ENCODE measurements at places on chromosomes 1 and 21.

GRCh38 chr1:1626207-1627141 is 5.5 kb upstream of the MMP23B start:
- no peak for DNase-seq

- no peak for DNase-seq
Observed at GRCh38 chr21:16323596-16323995, 593.8 kb downstream of the USP25 start.

DNA sequence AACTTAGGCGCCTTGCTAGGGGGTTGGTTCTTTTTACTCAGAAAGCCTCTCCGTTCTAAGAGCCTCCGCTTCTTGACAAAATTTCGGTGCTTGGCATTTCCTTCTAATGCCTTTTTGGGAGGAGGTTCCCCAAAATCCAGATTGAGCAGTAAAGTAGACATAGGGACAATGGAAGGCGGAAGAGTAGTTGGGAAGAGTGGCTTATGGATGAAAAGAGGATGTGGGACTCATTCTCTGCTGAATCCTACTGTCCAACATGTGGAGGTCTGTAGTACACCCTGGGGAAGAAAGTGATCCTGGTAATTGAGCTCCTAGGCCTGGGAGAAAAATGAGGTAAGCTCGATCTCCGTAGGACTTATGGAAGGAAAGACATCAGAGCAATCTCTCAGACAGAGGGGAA is 777 bp upstream of the METTL25B start:
- DNase-seq, result no peak

DNA sequence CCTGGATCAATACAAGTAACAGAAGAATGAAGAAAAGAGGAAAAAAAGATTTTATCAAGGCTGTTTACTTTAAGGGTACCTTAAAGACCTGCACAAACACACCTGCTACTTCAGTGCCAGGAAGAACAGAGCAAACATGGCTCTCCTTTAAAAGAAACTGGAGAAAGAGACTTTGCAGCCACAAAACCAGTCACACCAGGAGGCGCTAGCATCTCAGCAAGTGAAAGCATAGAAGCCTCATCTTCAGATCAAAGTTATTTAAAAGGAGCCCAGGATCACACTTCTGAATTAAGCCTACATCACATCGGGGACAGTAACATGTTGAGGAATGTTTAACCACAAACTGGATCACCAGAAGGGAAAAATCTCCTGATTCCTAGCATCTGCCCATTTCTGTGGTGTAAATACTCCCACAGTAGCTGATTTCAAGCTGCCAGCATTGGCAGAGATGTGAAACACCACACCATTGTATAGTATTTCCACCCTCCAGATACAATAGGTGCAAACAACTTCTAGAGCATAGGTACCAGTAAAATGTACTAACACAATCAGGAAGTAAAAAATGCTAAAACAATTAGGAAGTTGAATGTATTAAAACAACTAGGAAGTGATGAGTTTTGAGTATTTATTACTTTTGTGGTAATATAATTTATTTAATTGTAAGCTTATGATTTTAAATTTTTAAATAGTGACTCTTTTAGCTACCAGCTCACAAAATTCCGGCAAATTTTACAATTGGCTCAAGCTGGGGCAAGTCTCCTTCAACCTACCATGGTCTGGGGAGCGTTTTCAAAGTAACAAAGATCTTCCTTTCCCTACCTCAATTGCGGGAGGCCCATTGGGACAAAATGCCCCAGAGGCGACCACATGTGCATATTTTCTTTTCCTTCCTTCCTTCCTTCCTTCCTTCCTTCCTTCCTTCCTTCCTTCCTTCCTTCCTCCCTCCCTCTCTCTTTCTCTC is 105.3 kb upstream of the CLDN14 start:
- no peak for DNase-seq

DNA sequence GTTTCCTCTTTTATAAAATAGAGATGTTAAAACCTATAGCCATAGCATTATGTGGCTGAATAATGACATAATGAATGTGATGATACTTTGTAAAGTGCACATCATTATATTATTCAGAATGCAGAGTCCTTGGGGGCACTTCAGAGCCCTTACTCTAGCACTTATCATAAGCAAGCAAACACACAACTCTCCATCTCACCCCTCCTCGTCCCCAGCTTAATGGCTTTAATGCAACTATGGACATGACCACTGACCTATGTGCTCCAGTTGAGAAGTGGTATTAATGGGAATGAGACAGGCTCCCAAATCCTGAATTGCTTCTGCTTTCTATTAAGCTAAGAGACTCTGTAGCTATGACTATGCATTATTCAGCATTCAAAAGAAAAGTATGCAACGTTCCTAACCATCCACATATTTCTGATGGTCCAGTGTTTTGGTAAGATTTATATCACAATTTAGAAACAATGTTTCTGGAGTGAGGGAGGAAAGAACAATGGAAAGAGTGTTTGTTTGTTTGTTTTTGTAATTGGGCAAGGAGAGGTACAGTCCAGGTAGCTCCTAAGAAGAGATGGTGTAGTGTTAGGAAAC is 194.0 kb upstream of the PLXNA2 start:
- no peak for DNase-seq

DNA sequence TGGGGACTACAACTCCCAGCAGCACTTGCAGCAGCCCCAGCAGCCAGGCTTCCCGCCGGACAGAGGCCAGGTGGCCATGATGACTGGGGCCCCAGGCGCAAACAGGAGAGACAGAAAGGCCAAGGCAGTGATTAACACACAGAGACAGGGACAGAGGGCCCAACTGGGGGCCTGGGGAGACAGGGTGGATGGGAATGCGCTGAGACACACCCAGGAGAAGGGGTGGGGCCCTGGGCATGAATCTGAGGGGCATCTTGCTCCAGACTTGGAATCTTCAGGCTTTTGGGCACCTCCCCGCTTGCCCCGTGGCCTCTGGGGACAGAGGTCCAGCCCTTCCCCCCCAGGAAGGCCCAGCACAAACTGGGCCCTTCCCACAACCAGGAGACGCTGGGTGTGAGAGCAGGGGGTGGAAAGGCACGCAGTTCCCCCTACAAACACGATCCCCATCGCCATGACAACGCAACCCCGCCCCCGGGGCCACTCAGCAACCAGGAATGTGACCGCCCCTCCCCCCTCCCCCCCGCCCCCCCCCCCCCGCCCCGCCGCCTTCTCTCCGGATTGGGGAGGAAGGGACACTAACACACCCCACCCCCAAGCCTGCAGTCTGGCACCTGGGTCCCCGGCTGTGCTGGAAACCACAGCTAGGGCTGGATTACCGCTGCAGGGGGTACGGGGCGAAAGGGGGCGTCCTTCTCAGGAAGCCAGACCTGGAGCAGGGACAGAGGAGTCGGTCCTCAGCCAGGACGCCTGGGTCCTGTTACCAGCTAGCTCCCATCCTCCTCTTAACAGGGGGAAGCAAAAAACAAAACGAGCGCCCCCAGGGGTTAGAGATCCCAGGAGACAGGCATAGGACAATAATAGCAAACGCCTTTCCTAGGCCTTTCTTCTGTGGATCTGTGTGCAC is 4.5 kb downstream of the HDGF start:
- DNase-seq, result no peak

DNA sequence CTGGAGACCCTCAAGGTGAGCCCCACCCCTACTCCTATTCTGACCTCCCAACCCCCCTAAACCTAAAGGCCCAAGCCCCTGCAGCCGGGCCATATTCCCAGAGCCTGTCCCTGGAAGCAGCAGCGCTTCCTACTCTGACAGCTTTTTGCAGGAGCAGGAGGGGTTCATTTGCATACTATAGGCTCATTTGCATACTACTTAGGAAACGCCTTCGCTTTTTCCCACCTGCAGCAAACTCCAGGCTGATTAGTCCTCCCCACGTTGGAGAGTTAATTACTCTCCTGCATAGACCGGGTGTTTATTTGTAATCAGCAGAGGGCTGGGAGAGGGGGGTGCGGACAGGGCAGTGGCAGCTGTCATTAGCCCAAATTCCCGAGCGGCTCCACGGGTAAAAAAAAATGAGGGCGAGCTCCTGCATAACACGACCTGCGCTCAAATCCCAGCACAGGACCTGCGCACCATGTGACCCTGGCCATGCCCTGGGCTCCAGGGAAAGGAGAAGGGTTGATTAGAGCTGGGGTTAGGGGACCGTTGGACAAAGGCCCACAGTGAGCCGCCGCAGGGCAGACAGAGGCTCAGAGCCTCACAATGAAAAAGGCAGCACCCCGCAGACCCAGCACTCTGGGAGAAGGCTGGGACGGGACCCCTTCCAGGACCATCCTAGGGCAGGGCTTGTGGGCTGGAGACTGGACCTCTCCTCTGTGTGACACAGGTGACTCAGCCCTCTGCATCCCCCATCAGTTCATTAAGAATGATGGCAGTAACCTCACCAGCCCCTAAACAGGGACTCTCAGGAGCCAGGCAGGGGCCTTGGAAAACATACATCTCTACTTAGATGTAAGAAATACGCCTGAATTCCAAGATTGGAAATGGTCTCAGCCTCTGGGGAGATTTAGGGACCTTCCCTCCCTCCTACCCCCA is 9.9 kb upstream of the C1QA start:
- no peak for DNase-seq

GRCh38 chr1:70376196-70376595 is 21.7 kb upstream of the ANKRD13C start:
- DNase-seq, result no peak

DNA sequence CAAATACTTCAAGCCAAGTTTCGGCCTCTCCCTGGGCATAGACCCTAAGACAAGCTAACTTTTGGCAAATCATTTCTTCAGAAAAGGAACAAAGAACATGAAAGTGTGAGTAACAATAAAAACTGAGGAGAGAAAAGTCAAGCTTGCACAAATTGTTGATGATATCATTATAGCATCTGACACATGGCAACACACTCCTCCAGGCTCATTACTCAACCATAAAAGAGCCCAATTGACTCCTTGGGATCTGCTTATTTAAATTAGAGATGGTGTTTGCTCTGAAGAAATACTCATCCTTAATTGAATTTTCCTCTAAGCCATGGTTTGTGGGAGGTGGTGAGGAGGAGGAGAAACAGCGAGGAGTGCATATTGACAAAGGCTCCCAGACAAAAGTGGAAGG is 54.5 kb downstream of the TNFSF4 start:
- DNase-seq, result no peak

- no peak for DNase-seq
Observed at GRCh38 chr1:116374353-116375147, 1.5 kb downstream of the ATP1A1 start.

DNA sequence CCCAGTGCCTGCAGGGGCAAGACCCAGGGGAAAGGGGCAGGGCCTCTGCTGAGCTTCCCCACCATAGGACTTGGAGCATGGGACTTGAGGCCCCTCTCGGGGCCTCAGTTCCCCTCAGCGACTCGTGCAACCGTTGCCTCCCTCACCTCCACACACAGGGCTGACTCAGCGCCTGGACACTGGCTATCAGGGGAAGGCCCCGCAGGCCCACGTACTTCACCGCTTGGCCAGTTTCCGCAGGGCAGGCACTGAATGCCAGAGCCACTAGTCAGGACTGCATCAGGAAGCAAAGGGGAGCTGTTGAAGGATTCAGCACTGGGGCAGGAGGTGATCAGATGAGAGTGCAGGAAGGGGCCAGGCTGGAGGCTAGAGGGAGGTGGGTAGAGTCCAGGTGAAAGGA is 15.5 kb upstream of the FAM131C start:
- DNase-seq, result no peak

GRCh38 chr1:119974013-119974412 is 77.7 kb upstream of the ADAM30 start:
- no peak for DNase-seq

GRCh38 chr1:110824192-110824591 is 48.8 kb upstream of the CD53 start:
- no peak for DNase-seq
